SK-N-SH treated with all-trans-retinoic acid at 6 μM for 48 hours (cell line): ENCODE measurements at places on chromosomes 4 and X.

- peak; percentile 90 for ATAC-seq
Measured at GRCh38 chr4:102139132-102139573, 206.1 kb downstream of the SLC39A8 start.

- ATAC-seq, result no peak
Measured at GRCh38 chr4:56182356-56182755, 204.9 kb downstream of the AASDH start.

GRCh38 chr4:156571146-156571545 is 400.5 kb downstream of the PDGFC start:
- no peak for ATAC-seq

- no peak for ATAC-seq
Measured at GRCh38 chr4:15054541-15054940, 52.3 kb downstream of the CPEB2 start.

DNA sequence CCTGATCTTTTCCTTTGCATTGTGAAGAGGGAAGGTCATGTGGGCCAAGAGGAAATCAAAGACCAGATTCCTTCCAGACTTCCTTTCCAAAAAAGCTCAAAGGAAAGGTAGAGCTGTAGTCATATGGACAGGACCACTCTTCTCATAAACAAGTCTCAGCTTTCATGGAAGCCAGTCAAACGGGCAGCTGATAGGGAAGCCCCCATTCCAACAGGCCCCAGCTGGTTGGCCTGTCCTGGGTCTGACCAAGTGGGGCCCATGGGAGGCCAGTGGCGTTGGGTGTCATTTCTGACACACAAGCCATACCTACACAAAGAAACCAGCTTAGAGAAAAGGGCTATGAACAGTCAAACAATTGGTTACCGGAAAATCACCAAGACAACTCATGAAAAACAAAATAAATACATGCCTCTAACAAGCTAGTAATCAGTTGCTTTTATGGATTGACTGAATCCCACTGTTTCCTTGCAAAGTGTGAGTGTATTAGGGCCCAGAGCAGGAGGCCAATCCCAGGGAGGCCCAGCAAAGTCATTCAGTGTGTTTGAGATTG is 149.6 kb upstream of the MAMLD1 start:
- no peak for ATAC-seq
